Spinal cord (tissue), 10 donors: ENCODE measurements at places on chromosomes 2 and 18.

DNA sequence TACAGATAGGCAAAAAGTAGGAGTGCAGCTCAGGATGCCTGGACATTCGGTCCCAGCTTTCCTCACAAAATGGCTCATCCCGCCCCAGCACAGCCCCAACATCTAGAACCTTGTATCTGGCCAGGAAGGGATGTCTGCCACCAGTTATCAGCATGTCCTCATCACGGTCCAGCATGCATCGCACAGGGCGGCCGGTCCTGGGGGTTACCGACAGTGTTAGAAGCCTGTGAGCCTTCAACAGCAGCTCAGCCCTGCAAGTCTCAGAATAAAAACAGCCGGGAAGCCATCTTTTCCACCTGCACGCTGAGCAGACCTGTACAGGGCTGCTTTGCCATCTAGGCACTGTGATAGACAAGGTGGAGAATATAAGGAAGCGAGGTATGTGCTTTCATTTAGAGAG, 49.2 kb downstream of the XDH start:
- no peak for DNase-seq

DNA sequence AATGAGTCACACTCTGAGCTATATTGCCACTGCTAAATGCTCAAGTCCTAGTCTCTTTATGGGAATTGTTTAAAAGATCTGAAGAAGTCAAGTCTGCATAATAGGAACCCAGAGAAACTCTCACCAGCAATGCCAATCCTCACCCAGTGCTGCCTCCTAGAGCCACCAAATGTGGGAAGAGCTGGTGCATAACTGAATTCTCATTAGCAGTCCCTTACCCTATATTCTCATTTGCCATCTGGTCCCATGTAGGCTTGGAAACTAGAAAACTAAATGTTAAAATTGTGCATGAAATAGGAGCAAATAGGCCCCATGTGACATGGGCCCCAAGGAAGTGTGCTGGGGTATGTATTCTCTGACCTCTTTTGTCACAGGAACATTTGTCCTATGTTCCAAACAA, 224.4 kb upstream of the SMAD2 start:
- DNase-seq, result peak; percentile 70

GRCh38 chr2:149173220-149173619, 134.7 kb downstream of the LYPD6B start:
- DNase-seq, result no peak

- DNase-seq, result no peak
Observed at GRCh38 chr18:77249569-77250500, at the start of gene GALR1. Gene GALR1 (plus strand): TSS chr18:77249848. CDS start chr18:77250549, 701 bp downstream.

DNA sequence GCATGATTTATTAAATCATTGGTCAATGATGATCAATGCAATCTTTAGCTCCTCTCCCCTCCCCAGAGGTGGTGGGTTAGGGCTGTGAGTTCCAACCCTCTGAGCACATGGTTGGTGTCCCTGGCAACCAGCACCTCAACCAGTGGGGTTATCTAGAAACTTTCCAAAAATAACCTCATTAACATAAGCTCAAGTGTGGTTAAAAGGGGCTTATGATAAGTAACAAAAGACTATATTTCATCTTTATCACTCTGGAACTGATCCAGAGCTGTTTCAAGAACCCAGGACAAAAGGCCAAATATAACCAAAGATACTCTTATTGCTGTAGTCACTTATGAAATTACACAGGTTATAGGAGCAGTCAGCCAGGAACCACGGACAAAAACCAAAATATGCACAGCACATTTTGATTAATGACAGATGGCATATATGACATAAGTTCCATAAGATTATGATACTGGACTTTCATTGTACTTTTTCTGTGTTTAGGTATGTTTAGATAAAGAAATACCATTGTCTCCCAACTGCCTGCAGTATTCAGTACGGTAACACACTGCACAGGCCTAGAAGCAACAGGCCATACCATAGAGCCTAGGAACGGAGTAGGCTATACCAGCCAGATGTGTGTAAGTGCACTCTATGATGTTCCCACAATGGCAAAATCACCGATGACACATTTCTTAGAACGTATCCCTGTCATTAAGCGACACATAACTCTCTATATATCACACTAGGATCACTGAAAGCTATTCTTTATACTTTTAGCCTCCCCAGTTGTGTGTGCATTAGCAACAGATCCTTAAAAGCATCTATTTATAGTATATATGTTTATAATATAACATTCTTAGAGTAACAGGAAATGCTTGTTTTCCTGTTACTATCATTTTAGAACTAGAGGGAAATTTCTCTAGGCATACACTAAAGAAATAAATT, 31.9 kb downstream of the KIDINS220 start:
- DNase-seq, result no peak

GRCh38 chr2:145108959-145109710, 589.2 kb upstream of the ZEB2 start:
- no peak for DNase-seq

DNA sequence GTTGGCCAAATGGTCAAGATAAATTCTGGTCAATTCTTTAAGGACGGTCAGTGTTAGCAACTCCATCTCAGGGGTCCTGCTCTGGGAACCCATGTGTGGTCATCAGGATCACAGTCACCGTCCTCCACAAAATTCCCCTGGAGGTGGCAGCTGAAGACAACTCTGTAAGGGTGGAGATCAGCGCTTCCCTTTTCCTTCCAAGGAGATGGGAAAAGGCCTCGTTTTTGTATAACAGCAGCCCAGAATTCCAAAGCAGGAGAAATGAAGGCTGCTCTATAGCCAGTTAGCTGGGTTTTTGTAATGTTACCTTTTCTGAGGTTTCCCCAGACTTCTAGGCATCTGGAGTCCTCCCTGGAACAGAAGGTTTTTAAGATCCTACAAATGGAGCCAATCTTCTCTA, 334.8 kb downstream of the MYCN start:
- DNase-seq, result no peak

GRCh38 chr2:68774569-68775271, 40.1 kb downstream of the ARHGAP25 start:
- no peak for DNase-seq

- no peak for DNase-seq
Observed at GRCh38 chr18:36139245-36139644, 9.5 kb downstream of the ELP2 start.

GRCh38 chr18:63292831-63293683, 26.5 kb downstream of the BCL2 start:
- no peak for DNase-seq
